Mammary microvascular endothelial cell (primary cell): ENCODE measurements at places on chromosomes 7 and 10. TPM values are rescaled to one million over a fixed set of nuclear protein-coding genes. Genes with fewer than 3 reads are reported as not detected.

AFAP1L2 gene
- 0.25 TPM in 1 of 2 replicates, not detected in the other for total RNA-seq

NRP1 gene
- 134 and 152 TPM in 2 replicates for total RNA-seq

BHLHA15 gene
- 0.27 and 3.1 TPM in 2 replicates for total RNA-seq

INMT gene
- 0.27 and 0.64 TPM in 2 replicates for total RNA-seq

PTN gene
- total RNA-seq = 0.07 TPM in 1 of 2 replicates, not detected in the other

PLCE1 gene
- 0.10 and 0.13 TPM in 2 replicates for total RNA-seq

OR2A42 gene
- total RNA-seq = under 0.01 TPM in 1 of 2 replicates, not detected in the other

PRF1 gene
- not detected in 2 replicates for total RNA-seq

ASAH2 gene
- total RNA-seq = 0.64 and 1.00 TPM in 2 replicates

HSPA12A gene
- under 0.01 and 0.05 TPM in 2 replicates for total RNA-seq

FBXO24 gene
- total RNA-seq = 1.00 TPM in 1 of 2 replicates, not detected in the other

PLAU gene
- total RNA-seq = 125 and 148 TPM in 2 replicates

TMEM176A gene
- not detected in 2 replicates for total RNA-seq

ZNF853 gene
- total RNA-seq = 0.07 and 0.10 TPM in 2 replicates

CYP3A7 gene
- not detected in 2 replicates for total RNA-seq

EBLN1 gene
- total RNA-seq = not detected in 2 replicates

AKR1C8 gene
- not detected in 2 replicates for total RNA-seq

HTR7 gene
- total RNA-seq = not detected in 2 replicates

HACD1 gene
- total RNA-seq = 12.4 and 19.9 TPM in 2 replicates

FGFR2 gene
- 0.10 and 0.13 TPM in 2 replicates for total RNA-seq

CAMK1D gene
- 1.3 and 1.4 TPM in 2 replicates for total RNA-seq

PON3 gene
- total RNA-seq = not detected in 2 replicates

SFMBT2 gene
- 1.6 and 1.8 TPM in 2 replicates for total RNA-seq

HYAL4 gene
- total RNA-seq = 0.49 TPM in 1 of 2 replicates, not detected in the other

FAM53B gene
- 18.8 and 19.7 TPM in 2 replicates for total RNA-seq

NEBL gene
- 7.6 and 8.3 TPM in 2 replicates for total RNA-seq

NUTM2B gene
- 0.27 TPM in 1 of 2 replicates, not detected in the other for total RNA-seq

LAMB4 gene
- total RNA-seq = 0.10 and 0.13 TPM in 2 replicates

NUDT5 gene
- 84.6 and 94.3 TPM in 2 replicates for total RNA-seq

NPC1L1 gene
- total RNA-seq = not detected in 2 replicates

KRIT1 gene
- total RNA-seq = 24.8 and 27.2 TPM in 2 replicates

ATG9B gene
- total RNA-seq = not detected in 2 replicates

C10orf71 gene
- not detected in 2 replicates for total RNA-seq

NUTM2A gene
- total RNA-seq = 0.79 and 0.93 TPM in 2 replicates

ZNF804B gene
- total RNA-seq = not detected in 2 replicates

SMKR1 gene
- total RNA-seq = 0.30 and 1.2 TPM in 2 replicates

KDM7A gene
- total RNA-seq = 2.0 and 2.7 TPM in 2 replicates

TAS2R41 gene
- not detected in 2 replicates for total RNA-seq

MYL10 gene
- not detected in 2 replicates for total RNA-seq

CFTR gene
- total RNA-seq = 1.7 TPM in 1 of 2 replicates, not detected in the other

TMEM229A gene
- total RNA-seq = not detected in 2 replicates

RTKN2 gene
- 0.27 and 0.44 TPM in 2 replicates for total RNA-seq

OR6V1 gene
- not detected in 2 replicates for total RNA-seq

SPDYE2 gene
- not detected in 2 replicates for total RNA-seq

NKX1-2 gene
- not detected in 2 replicates for total RNA-seq

FGL2 gene
- total RNA-seq = 0.25 TPM in 1 of 2 replicates, not detected in the other

SEC23IP gene
- 22.5 and 25.9 TPM in 2 replicates for total RNA-seq

MTG1 gene
- total RNA-seq = 33.1 and 38.0 TPM in 2 replicates

EN2 gene
- not detected in 2 replicates for total RNA-seq

SLC18A2 gene
- not detected in 2 replicates for total RNA-seq

UPF2 gene
- 13.9 and 15.3 TPM in 2 replicates for total RNA-seq

SFRP5 gene
- not detected in 2 replicates for total RNA-seq

ARID5B gene
- total RNA-seq = 8.5 and 9.5 TPM in 2 replicates

GNAT3 gene
- total RNA-seq = not detected in 2 replicates

TAC1 gene
- not detected in 2 replicates for total RNA-seq

GJD4 gene
- total RNA-seq = not detected in 2 replicates

MYH16 gene
- total RNA-seq = 0.64 and 0.67 TPM in 2 replicates

KCNH2 gene
- not detected in 2 replicates for total RNA-seq

ASB15 gene
- not detected in 2 replicates for total RNA-seq
